Activated CD8-positive, alpha-beta T cell treated with anti-CD3 and anti-CD28 coated beads for 36 hours (primary cell): ENCODE measurements at places on chromosomes 2 and 18. TPM values are rescaled to one million over a fixed set of nuclear protein-coding genes. Genes with fewer than 3 reads are reported as not detected.

DNA sequence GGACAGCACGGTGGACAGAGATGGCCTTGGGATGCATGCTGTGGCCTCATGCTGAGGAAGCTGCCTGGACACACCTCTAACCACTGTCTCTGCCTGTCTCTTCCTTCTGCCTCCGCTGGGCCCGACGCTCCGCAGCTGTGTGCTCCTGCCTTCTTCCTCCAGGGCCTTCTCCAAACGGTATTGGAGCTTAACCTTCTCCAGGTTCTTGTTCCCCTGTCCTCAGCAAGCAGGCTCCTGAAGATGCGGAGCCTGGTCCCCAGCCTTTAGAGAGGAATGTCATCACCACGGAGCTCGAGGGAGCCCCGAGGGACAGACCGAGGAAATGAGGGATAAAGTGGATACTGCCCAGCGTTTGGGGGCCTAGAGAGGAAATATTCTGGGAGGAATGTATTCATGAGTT lies 155.1 kb downstream of the DYSF start:
- DNase-seq: no peak

DNA sequence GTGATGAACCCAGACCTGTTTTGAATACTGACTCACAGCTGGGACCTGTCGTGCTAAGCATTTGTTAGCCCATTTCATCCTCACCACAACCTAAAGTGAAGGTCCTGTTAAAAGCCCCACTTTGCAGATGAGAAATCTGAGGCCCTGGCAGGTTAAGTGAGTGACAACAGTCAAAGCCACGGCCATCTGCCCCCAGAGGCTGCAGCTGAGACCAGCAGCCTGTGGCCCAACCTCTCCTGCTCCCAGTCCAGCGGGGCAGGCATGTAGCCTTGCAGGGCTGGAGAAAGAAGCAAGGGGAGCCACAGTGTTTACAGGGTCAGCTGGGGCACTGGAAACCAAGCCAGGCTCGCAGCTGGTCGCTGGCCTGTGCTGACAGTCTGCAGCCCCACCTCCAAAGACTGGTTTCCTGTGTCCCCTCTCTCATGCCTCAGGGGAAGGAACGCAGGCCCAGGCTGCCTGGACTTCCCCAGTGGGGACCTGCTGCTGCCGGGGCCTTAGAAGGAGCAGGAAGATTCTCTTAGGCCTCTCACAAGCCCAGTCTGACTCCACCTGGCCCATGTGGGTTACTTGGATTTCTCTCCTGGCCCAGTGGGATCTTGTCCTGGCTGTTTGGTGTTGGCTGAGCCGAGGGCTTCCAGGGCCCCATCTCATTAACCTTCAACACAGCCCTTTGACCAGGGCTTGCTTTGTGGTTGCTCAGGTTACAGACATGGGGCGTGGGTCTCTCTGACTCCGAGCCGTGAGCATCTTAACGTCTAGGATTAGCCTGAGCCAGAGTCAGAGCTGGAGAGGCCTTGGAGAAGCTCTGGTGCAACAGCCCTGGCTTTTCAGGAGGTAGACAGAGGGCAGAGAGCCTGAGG lies 1.7 kb downstream of the INPP5D start:
- DNase-seq: peak; percentile 74

GRCh38 chr2:152465541-152465940 lies 130.6 kb downstream of the FMNL2 start:
- no peak for DNase-seq

GRCh38 chr18:69951182-69951581 lies 3.5 kb upstream of the CD226 start:
- no peak for DNase-seq

GRCh38 chr18:44557616-44558151 lies 123.0 kb upstream of the SETBP1 start:
- no peak for DNase-seq

DNA sequence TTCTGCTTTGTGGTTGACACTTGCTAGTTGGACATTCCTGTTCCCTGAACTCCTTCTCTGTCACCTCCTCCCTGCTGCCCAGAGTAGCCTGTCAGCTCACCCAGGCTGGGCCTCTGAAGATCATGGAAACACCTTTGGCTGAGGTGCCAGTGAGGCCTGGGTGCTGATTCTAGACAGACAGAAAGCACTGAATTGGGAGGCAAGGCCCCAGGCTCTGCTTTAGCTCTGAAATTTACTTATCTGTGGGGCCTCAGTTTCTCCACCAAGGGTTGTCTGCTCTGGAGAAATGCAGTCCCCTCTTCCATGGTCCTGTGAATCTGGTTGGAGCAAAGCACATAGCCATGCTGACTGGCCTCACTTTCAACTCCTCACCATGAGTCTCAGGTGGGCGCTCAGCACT lies 104.6 kb upstream of the SIX3 start:
- DNase-seq: no peak

UGT1A7 gene
- not detected for total RNA-seq

IL36A gene
- total RNA-seq: not detected
